ENCODE measurements at places on chromosomes 7 and 10.

DNA sequence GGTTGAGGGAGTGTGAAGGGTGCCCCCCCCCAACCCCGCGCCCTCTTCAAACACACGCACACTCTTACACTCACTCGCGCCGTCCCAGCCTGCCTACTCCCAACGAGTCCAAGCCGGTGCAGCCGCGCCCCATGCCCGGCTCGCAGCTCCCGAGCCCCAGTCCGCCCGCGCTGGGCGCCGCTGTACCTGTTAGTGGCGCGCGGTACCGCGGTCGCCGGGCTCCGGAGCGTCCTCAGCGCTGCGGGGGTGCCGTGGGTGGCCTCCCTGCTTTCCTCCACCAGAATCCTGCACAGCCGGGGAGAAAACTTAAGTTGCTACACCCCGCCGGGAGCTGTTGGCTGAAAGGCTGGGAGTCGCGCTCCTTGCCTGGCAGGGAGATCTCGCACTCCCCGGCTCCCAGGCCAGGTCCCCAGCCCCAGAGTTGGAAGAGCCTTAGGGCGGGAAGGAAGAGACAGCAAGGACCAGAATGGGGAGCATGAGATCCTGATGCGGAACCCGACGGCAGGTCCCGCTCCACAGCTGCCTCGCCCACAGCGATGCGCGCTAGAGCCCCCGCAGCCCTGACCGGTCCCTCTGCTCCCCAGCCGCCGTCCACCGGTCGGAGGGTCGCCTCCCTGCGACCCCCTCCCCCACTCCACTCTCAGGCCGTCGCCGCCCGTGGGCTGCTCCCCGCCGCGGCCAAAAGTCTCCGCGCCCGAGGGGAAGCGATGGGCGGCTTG, 863 bp downstream of the ST8SIA6 start:
- DNase-seq, result peak; percentile 22

DNA sequence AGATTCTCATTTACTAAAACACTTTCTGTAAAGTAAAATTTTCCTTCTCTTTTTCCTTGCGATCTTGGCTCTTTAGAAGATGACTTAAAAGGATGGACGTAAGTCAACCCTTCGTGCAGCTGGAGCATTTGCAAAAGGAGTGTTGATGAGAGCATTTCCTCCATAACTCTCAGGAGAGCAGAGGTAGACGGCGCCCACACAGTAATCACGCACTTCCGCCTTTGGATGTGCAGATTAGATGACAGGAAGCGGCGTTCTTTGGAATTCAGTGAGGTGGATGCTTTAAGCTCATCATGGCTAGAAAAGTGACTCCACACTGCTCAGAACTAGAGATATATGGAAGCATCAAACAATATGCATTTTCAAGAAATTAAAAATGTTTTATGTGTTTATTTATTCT, 43.0 kb upstream of the NPS start:
- DNase-seq, result no peak

DNA sequence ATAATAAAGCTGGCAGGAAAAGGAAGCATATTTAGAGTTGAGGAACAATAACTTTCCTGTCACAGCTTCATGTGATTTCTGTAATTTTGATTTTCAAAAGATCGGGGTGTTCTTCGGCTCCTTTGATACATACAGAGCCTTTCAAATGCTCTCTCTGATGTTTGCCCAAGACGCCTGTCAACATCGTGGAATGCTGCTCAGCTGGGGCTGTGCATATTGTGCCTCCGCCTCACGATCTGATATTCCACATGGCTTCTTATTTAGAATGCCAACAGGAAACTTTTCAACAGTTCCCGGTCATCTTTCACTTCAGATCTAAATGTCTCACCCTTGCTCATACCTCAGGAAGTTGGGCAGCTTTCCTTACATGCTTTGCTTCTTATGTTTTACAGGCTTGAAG, 7.3 kb downstream of the NPY start:
- no peak for DNase-seq

DNA sequence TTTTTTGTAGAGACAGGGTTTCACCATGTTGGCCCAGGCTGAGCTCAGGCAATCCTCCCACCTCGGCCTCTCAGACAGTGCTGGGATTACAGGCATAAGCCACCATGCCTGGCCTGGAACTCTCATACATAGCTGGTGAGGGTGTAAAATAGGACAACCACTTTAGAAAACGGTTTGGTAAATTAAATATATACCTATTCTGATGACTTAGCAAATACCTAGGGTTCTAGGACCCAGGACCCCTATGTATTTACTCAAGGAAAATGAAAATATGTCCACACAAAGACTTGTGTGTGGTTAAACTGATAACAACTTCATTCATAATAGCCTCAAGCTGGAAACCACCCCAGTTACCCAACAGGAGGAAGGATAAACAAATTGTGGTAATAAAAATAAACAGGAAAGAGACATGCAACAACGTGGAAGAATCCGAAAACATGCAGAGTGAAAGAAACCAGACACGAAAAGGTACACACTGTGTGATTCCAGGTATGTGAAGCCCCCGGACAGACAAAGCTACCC, 52.7 kb downstream of the CARD11 start:
- DNase-seq, result no peak
